ENCODE measurements at places on chromosomes 11 and 22.

GRCh38 chr11:130945896-130946295 lies 29.6 kb upstream of the SNX19 start:
- no peak for DNase-seq
- no peak overlapping the region for H3K27ac ChIP-seq
- H3K4me3 ChIP-seq = no peak overlapping the region
- peaks cover 2% of the 10 kb centered on the region for H3K27me3 ChIP-seq

DNA sequence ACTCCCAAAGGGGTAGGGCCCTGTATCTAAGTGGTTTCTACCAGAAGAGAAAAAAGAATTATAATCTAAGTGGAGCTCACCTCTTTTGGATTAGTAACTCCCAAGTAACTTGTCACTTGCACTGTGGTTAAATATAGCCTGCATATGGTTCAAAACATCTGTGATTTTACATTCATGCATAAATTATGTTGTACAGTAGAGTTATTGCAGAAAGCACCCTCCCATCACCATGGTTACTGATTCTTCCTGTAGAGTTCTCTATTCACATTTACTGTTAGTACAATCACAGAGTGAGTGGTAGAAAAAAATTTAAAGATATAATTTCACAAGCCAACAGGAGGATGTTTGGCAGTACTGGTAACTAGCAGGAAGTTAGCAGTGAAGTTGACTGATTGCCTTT lies 80.4 kb downstream of the LRRC4C start:
- DNase-seq = no peak
- no peaks in the 10 kb centered on the region for H3K27me3 ChIP-seq
- no peaks in the 10 kb centered on the region for H3K36me3 ChIP-seq
- H3K4me1 ChIP-seq = no peaks in the 10 kb centered on the region
- no peak overlapping the region for H3K27ac ChIP-seq

GRCh38 chr11:26992031-26992541 lies 1.8 kb upstream of the FIBIN start:
- H3K36me3 ChIP-seq = no peaks in the 10 kb centered on the region
- no peaks in the 10 kb centered on the region for H3K27me3 ChIP-seq
- no peak for DNase-seq
- H3K27ac ChIP-seq = no peak overlapping the region

- DNase-seq = no peak
- peaks cover 11% of the 10 kb centered on the region for H3K4me1 ChIP-seq
- H3K27ac ChIP-seq = no peak overlapping the region
- H3K4me3 ChIP-seq = no peak overlapping the region
- peaks cover 84% of the 10 kb centered on the region for H3K27me3 ChIP-seq
These were observed 1.2 kb downstream of the SCN4B start for GRCh38 chr11:118151431-118151830.

- no peak for DNase-seq
- H3K27ac ChIP-seq = no peak overlapping the region
- peaks cover 12% of the 10 kb centered on the region for H3K4me1 ChIP-seq
- no peak overlapping the region for H3K4me3 ChIP-seq
- peaks cover 23% of the 10 kb centered on the region for H3K36me3 ChIP-seq
- peaks cover 4% of the 10 kb centered on the region for H3K27me3 ChIP-seq
These were observed 15.1 kb downstream of the APOL2 start for GRCh38 chr22:36224245-36224644.

DNA sequence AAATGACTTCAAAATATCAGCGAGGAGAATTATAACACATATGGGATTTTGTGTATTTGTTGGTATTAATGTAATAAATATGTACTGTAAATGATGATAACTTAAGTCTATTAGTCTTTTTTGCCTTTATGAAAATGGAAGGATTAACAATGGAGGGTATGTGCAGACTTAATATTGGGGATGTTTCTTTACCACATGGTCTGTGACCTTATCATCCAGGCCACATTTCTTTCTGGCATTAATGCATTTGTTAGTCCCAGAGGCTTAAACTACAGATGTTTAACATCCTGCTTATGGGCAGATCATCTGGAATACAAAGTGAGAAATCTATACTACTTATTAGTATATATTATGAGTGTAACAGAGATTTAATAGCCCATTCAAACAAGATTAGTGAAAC lies 64.6 kb downstream of the SOX6 start:
- DNase-seq = no peak
- H3K4me1 ChIP-seq = no peaks in the 10 kb centered on the region
- no peaks in the 10 kb centered on the region for H3K36me3 ChIP-seq

- peak; percentile 53 for DNase-seq
- no peak overlapping the region for H3K27ac ChIP-seq
- no peaks in the 10 kb centered on the region for H3K27me3 ChIP-seq
- no peaks in the 10 kb centered on the region for H3K4me1 ChIP-seq
These were observed 70.7 kb upstream of the E2F8 start for GRCh38 chr11:19311308-19312030.
